ENCODE measurements at places on chromosomes 6 and 20.

- DNase-seq, result peak; percentile 30
These were observed 148.1 kb downstream of the CEBPB start for GRCh38 chr20:50338479-50339391.

GRCh38 chr6:53179961-53180651 is 31.5 kb upstream of the GCM1 start:
- no peak for DNase-seq

- DNase-seq, result no peak
These were observed 28.3 kb downstream of the ZC3H12D start for GRCh38 chr6:149456311-149457021.

DNA sequence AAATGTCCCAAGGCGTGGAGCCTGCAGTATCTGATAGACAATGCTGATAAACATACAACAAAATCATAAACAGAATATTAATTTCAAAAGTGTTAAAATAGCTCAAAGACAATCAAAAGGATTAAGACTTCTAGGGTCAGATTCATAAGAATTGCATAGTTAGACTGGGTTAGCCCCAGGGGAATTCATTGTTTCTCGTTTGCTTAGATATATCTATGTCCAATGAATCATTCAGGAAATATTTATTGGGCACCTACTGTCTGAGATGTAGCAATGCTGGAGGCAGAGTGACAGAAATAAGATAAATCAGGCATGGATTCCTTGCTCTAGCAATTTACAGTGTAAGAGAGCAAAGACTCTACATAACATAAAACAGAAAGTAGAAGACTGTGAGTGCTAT is 124.4 kb upstream of the PRL start:
- no peak for DNase-seq

- DNase-seq, result no peak
These were observed 156.3 kb downstream of the FNDC1 start for GRCh38 chr6:159325476-159325875.

DNA sequence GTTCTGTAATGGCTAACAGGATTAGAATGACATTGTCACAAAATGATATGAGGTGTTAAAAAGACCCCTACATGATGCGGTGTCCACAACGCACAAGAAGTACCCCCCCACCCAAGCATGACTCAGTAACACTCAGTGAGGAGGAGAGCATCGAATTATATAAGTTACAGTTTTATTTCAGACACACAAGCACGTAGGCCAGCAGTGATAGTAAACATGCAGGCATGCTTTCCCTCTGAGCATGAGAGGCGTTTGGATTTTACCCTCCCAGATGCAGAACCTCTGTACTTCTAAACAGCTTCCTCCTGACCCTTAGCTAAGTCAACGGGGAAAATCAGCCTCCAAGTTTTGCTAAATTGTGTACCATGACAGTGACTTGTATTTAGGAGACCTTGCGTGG is 23.9 kb downstream of the GNAS start:
- DNase-seq, result no peak

DNA sequence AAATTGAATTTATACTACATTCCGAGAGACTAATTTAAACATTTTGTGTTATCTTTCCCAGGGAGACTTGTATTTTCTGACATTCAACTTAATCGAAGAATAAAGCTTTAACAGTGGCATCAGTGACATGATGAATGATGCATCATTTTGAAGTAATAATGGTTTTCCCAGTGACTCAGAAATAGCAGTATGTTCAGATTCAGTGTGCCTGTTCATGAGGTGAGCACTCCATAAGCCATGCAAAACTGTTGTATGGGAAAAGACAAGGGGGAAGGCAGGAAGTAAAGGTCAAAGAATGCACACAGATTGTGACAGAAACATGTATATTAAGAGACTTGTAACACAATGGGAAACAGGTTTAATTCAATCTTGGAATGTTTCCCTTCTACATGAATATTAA is 1348.2 kb upstream of the GJE1 start:
- no peak for DNase-seq

- no peak for DNase-seq
These were observed 463.7 kb downstream of the CDC5L start for GRCh38 chr6:44851176-44851575.

DNA sequence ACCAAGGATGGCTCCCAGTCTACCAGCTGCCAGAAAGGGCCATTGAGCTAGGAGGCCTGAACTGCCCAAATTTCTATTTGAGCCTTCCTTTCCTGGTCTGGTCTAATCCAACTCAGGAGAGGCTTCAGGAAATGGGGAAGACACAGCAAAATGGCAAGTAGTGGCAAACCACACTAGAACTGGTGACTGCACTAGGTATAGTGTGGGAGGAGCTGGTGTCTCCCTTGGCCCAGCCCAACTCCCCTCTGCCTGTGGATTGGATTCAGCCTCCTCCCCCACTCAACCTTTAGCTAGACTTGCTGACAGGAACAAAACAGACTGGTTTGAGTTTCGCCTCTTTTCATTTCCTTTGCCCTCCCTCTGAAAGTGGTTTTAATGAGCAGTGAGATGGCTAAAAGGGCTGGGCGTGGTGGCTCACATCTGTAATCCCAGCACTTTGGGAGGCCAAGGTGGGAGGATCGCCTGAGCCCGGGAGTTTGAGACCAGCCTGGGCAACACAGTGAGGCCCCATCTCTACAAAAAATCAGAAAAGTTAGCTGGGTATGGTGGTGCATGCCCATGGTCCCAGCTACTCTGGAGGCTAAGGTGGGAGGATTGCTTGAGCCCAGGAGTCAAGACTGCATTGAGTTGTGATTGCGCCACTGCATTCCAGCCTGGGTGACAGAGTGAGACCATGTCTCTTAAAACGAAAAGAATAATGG is 17.5 kb downstream of the MRPS18A start:
- DNase-seq, result no peak

- no peak for DNase-seq
These were observed 410.5 kb downstream of the QKI start for GRCh38 chr6:163825033-163825432.

GRCh38 chr6:80029470-80029869 is 25.0 kb downstream of the TTK start:
- DNase-seq, result no peak

DNA sequence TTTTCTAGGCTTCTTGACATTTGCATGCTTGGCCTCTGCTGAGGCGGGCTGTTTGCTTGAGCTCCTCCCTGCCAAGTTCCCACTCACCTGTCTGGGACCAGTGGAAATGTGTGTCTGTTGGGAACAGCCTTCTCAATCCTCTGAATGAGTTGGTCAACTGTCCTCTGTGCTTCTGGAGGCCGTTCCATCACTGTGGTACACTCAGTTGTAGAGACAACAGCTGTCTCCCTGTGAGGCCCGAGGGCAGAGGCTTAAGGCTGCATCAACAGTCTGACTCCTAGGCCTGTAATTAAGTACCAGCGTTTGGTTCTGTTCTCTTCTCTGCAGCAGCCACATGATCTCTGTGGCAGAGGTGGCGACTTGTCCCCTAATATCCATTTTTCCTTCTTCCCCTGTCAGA is 110.9 kb downstream of the CDC5L start:
- no peak for DNase-seq

GRCh38 chr20:49982072-49982345 is 771 bp upstream of the SNAI1 start:
- no peak for DNase-seq

DNA sequence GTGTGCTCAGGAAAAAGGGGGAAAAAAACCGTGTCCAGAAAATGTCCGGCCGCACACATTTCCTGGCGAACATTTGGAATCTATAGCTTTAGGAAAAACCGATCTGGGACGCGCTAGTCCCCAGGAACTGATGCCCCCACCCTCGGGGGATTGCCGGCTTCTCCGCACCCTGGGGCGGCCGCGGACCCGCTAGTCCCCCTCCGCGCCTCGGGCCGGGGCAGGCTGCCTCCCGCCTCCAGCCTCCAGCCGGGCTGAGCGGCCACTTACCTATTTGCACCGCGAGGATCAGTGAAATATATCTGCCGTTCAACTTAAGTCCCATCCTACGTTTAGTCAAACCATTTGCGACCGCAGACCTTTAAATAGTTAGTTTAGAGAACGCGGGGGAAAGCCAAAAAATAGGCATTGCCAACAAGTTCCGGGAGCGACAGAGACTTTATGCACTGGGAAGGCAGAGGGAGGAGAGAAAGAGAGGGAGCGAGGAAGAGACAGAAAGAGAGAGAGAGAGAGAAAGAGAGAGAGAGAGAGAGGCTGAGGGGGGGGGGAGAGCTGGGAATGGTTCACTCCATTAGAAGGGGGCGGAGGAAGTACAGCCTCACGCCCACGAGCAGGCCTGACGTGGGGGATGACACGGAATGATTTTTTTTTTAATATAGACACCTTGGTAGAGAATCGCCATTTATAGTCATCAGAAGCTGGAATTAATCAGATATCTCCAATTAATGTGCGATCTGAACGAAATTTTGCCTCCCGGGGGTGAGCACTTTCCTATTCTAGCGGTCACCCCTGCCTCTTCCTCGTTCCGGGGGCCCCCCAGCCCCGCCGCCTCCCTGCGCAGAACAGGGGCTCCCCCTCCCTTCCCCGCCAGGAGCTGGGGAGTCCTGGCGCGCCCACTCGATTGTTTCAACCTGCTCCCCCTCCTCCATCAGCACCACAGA is at the start of gene NRN1:
Gene NRN1, minus strand, starts transcription at position 498 of the 938 bp plus-strand sequence. Its CDS starts 176 bp downstream, at position 322.
- no peak for DNase-seq

- no peak for DNase-seq
These were observed 2.4 kb upstream of the TBCC start for GRCh38 chr6:42748203-42748898.

DNA sequence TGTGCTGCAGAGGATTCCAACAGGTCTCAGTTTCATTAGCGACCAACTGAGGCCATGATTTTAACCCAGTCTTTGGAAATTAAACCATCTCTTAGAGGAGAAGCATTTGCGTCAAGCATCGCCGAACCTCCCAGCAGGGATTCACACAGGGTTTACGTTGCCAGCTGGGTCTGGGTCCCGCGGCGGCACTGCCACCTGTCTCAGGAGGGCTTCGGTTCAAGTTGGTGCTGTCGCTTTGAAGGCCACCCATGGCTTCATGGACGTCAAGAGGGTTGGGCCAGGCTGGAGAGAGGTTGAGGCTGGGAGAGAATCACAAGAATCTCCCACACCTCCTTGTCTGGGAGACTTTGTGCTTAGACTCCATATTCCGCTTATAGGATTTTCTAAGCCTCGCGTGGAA is 43.0 kb upstream of the FRMD1 start:
- no peak for DNase-seq

- no peak for DNase-seq
These were observed 10.5 kb downstream of the ZC3H12D start for GRCh38 chr6:149474108-149474935.

- DNase-seq, result no peak
These were observed 346.0 kb downstream of the NRN1 start for GRCh38 chr6:5660772-5661171.

DNA sequence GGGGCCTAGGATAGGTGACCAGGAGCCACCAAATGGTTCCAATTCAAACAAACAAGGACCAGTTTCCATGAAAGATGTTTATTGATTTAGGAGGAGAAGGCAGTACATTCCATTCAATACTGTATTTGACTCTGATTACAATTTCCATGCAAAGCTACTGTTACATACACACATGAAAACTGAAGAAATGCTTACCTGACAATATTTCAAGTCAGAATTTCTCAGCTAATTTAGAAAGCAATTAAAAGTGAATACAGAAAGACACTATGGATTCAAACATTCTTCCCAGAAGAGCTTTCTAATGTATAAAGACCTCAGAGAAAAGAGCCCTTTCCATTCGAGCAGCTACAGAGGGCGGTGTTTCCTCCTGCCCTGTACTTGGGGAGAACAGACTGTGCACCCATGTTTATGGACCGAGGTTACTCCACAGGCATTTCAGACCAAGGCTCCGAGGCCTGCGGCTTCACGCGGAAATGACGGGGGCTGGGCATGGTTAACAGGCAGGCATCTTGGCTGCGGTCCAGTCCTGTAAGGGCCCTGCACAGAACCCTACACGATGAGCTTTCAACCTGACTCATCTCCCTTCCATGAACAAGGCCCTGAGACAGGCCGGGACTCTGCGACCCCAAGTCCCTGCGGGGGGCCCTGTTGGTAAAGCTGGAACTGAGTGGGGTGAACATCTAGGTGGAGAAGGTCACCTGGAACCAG is 25.7 kb upstream of the TCFL5 start:
- peak; percentile 38 for DNase-seq

GRCh38 chr6:144152334-144152900 is 2.1 kb downstream of the STX11 start:
- no peak for DNase-seq

- DNase-seq, result no peak
These were observed 3.5 kb upstream of the SLCO4A1 start for GRCh38 chr20:62638679-62639406.

GRCh38 chr6:107820338-107821261 is 3.5 kb downstream of the SCML4 start:
- DNase-seq, result peak; percentile 22

GRCh38 chr6:29926413-29927274 is 15.7 kb upstream of the HLA-A start:
- peak; percentile 74 for DNase-seq

DNA sequence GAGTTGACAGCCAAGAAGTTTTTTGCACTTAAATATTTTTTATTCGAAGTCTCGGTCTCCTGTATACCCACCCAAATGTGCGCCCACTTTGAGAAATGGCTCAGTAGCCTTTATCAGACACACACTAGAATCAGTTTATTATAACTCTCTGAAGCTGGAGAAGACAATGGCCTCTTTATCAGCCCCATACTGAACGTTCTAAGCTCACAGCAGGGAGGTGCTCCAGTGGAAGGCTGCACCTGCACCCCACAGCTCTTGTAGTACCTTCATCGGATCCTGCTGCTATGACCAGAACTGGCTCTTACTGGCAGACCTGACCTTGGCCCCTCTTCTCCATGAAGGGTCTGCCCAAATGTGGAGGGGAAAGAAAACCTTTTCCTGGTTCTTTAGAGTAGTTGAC is 165.0 kb upstream of the SCGN start:
- DNase-seq, result no peak
